Activated naive CD4-positive, alpha-beta T cell (primary cell): ENCODE measurements at places on chromosomes 16 and 17.

GRCh38 chr17:28878981-28879380 is 18.6 kb downstream of the FLOT2 start:
- DNase-seq: no peak

- no peak for DNase-seq
Observed at GRCh38 chr17:36055171-36055570, 8.9 kb upstream of the CCL18 start.

DNA sequence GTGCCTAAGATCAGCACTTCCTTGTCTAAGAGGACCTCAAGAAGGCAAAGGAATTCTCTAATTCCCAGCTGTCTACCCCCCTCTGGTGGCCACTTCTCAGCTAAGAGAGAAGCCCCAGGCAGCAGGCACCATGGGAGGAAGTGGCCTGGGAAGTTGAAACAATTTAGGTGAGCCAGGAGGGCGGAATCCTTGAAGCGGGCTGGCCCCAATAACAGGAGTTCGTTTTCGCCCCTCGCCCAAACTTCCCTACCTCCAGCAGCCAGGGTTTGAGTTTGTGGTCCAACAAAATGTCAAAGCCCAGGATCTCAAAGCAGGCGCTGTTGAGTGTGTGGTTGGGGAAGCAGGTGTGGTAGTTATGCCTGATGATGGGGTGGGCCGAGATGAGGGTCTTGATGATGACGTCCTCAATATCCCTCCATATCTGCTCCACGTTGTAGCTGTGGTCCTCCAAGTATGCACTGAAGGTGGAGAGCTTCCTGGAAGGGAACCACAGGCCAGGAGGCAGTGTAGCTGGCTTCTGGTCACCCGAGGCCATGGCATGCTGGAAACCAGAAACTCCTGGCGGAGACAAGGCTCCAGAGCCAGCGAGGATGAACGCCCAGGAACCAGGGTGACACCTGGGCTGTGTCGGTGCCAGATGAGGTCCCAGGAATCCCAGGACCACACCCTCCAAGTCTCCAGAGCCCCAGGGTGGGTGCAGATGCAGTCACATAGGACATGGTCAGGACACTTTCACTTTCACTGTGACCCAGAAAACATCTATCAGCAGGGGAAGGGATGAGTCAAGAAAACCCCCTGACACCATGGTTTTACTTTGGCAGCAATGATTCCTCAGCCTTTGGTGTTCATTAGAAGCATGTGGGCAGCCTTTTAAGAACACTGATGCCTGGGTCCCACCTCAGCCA is 25.6 kb downstream of the TTLL6 start:
- DNase-seq: no peak

GRCh38 chr17:58002154-58002948 is 4.7 kb downstream of the SRSF1 start:
- DNase-seq: no peak

DNA sequence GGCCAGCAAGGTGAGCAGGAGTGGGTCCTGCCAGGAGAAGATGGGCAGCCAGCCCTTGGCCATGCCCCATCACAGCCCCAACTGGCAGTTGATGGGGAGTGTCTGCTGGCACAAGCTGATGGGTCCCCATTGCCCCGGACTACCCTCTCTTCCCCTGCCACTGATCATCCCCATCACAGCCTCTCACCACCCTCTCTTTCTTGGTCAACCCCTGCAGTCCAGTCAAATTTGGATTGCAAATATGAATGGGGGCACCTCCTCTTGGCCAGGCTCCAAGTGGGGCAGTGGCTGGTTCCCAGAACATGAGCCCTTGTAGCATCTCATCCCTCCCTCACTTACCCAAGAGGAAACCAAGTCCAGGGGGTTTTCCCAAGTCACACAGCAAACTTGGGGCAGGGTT is 17.4 kb downstream of the SEZ6 start:
- no peak for DNase-seq

DNA sequence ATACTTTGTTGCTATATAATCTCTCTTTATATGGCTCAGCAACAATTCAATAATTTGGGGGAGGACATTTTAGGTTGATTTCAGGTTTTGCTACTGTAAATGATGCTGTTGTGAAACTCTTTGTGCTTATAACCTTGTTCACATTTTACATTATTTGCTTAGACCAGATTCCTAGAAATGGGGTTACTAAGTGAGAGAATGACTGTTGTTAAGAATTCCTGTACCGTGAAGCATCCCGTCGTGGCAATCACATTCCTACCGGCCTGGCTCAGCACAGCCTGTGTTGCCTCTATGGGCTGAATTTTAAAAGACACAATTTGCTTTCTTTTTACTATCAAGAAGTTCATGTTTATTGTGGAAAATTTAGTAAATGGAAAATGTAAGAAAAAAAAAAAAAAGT is 31.4 kb downstream of the B9D1 start:
- DNase-seq: no peak

DNA sequence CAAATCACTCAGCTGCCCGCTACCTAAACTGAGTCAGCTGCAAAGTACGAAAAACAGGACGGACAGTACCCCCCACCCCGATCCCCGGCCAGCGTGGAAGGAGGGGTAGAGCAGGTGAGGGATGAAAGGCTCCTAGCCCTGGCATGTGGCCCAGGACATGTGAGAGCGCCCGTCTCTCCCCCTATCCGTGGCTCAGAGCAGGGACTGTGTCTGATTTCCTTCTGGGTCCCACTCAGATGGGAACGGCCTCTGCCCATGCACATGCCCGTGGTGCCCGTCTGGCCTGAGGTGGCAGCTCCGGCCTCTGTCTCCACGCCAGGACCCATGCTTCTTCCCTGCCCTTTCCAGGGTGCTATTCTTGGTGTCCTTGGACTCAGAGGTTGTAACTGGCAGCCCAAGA is 30.2 kb upstream of the RASD1 start:
- DNase-seq: no peak

- DNase-seq: no peak
Observed at GRCh38 chr17:2737693-2738092, 11.8 kb downstream of the CCDC92B start.

DNA sequence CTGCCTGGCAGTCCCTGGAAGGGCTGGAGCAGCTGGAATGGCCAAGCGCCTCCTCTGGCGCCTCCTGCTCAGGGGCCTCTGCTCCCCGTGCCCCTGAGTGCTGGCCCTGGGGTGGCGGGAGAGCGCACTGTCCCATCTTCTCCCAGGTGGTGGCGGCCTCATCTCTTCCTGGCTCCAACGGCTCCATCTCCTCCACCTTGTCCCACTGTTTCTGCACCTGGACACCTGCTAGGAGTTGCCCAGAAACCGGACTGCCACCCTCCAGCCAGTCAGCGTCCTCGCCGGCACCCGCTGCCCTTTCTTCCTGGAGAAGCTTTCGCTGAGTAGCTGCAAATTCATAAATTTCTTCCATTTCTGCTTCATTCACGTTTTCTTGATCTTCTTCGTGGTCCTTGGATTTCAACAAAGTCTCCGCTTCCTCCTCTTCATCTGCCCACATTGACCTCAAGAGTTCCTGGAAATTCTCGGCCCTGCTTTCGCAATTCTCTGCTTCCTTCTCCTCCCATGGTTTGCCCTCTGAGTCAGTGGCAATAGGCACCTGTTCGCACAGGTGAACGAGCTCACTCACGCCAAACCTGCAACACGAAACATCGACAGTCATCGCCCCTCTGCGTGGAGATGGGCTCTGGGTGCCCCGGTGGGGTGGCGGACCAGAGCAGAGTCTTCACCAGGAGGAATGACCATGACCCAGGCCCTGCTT is 13.7 kb upstream of the NLRC3 start:
- DNase-seq: no peak

GRCh38 chr16:11621920-11622651 is 35.4 kb upstream of the LITAF start:
- no peak for DNase-seq

- DNase-seq: no peak
Observed at GRCh38 chr17:50144845-50145531, 5.5 kb downstream of the PPP1R9B start.
